Activated naive CD4-positive, alpha-beta T cell treated with Interleukin-2 at 50 U/mL for 16 hours (primary cell): ENCODE measurements at places on chromosomes 4 and X.

GRCh38 chr4:179398414-179398813 lies 1956.2 kb upstream of the AGA start:
- DNase-seq: no peak

GRCh38 chrX:93420525-93421082 lies 252.8 kb downstream of the NAP1L3 start:
- no peak for DNase-seq

GRCh38 chr4:10998846-10999245 lies 314.3 kb upstream of the CLNK start:
- DNase-seq: no peak

GRCh38 chrX:15645266-15645665 lies 19.3 kb downstream of the CLTRN start:
- no peak for DNase-seq

DNA sequence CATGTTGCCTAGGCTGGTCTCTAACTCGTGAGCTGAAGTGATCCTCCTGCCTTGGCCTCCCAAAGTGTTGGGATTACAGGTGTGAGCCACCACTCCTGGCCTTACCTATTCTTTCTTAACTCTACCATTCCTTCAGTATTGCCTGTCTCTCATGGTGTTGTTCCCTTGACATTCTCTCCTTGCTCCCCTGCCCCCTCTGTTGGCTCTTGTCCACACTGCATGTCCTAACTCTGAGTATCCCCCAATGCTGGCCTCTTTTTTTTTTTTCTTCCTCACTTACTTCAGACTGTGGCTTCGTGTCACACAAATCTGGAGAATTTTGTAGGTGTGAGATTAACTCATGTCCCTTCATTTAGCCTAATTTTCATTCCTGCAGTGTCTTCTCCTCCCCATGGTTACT lies 22.9 kb upstream of the FRMPD4 start:
- no peak for DNase-seq

DNA sequence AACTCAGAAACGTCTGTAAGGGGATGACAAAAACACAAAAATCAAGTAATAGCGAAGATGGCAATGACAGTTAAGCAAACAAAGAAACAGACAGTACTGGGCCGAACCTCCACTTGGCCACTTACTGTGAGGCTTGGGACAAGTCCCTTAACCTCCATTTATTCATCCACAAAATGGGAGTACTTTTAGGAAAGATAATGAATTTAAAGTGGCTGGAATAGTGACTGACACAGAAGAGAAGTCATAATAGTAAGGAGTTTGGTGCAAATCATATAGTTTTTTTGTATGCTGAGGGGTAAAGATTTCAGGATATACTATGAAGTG lies 1.4 kb upstream of the TLR6 start:
- no peak for DNase-seq
